ENCODE measurements at places on chromosomes 5 and 9.
A peak's percentile ranks its signal among the peaks of the same experiment; 100 is the strongest.

- DNase-seq: no peak
Measured at GRCh38 chr5:79436821-79437220, 77.1 kb downstream of the HOMER1 start.

GRCh38 chr5:68353605-68354004 lies 138.0 kb downstream of the PIK3R1 start:
- DNase-seq: no peak

DNA sequence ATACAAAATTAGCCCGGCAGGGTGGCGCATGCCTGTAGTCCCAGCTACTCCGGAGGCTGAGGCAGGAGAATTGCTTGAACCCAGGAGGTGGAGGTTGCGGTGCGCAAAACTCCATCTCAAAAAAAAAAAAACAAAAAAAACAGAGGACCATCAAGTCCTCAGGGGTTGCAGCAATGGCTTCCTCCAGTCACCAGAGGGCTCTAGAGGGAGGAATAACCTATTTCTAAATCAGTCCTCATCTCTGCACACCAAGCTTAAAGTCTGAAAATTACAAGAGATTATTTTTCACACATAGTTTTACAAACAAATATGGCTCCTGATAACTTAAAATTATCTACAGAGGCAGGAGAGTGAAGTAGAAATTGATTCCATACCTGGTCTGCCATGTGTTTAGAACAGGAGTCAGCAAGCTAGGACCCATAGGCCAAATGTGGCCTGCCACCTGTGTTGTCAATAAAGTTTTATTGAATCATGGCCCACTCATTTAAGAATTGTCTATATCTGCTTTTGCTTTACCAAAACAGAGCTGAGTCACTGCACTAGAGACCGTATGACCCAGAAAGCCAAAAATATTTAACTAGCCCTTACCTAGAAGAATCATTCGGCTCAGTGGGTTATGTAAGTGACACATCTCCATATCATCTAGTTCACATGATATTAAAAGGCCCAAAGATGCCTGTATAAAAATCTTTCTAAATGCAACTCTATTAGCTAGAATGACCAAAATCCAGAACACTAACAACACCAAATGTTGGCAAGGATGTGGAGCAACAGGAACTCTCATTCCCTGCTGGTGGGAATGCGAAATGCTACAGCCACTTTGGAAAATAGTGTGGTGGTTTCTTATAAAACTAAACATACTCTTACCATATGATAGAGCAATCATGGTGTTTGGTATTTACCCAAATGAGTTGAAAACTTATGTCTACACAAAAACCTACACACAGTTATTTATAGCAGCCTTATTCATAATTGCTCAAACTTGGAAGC lies 207.7 kb downstream of the FRMD3 start:
- no peak for DNase-seq

DNA sequence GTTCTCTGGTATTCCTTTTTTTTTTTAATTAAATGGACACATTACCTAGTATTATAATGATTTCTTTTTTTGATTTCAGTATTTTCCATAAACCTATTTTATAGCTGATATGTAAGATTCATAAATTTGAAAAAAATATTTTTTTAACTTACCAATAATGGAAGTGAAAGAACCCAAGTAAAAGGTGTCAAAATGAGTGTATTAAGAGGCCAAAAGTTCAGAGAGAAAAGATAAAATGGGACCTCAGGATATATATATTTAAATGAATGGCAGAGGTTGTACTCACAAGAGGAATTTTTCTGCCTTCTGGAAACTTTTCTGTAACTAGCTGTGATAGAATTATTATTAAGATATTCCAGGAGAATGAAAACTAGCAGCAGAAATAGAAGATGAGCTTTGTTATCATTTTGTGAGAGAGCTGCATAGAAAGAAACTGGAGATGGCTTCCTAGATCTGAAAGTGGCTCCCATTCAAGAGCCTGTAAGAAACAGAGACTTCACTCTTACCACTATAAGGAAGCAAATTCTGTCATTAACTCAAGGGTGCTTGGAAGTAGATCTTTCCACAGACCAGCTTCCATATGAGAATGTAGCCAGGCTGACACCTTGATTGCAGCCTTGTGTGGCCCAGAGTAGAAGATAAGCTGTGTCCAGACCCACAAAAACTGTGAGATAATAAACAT lies 91.7 kb downstream of the MRPS30 start:
- DNase-seq: no peak

DNA sequence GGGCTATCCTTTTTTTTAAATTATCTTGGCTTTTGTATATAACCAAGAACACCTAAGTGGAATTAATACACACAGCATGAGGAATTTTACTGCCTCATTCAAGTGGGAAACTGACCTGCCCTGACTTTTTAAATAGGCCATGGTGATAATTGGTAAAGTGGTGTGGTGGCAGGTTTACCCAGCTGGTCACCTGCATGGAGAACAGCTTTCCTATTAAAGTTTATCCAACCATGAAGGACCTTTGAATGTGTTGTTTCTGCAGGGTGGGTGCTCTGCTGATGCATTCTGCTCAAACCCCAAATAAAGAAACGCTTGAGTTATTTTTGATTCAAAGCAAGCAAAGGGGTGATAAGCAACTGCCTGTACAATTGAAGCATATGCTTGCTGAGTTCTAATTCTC lies 261.0 kb upstream of the GRIN3A start:
- DNase-seq: no peak

- no peak for DNase-seq
Measured at GRCh38 chr9:121830441-121831140, 179.2 kb downstream of the DAB2IP start.

GRCh38 chr9:715743-716400 lies 125.6 kb upstream of the DMRT1 start:
- DNase-seq: no peak

GRCh38 chr5:14816999-14817761 lies 54.4 kb downstream of the ANKH start:
- DNase-seq: no peak

- no peak for DNase-seq
Measured at GRCh38 chr9:22829236-22829635, 382.6 kb downstream of the DMRTA1 start.

DNA sequence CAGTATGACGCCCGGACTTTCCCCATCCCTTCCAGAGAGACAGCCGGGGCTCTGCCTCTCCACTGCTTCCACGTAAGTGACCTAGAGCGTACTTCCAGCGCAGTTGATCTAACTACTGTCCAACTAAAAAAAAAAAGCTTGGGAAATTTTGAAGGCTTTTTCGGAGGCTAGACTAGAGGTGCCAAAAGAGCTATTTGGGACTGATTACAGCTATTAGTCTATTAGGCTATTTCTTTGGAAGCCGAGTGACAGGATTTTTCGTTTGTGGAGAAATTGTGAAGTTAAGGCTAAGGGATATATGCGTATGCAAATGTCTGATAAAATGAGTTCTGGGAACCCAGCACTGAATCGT lies 1.5 kb downstream of the CCNO start:
- DNase-seq: no peak

DNA sequence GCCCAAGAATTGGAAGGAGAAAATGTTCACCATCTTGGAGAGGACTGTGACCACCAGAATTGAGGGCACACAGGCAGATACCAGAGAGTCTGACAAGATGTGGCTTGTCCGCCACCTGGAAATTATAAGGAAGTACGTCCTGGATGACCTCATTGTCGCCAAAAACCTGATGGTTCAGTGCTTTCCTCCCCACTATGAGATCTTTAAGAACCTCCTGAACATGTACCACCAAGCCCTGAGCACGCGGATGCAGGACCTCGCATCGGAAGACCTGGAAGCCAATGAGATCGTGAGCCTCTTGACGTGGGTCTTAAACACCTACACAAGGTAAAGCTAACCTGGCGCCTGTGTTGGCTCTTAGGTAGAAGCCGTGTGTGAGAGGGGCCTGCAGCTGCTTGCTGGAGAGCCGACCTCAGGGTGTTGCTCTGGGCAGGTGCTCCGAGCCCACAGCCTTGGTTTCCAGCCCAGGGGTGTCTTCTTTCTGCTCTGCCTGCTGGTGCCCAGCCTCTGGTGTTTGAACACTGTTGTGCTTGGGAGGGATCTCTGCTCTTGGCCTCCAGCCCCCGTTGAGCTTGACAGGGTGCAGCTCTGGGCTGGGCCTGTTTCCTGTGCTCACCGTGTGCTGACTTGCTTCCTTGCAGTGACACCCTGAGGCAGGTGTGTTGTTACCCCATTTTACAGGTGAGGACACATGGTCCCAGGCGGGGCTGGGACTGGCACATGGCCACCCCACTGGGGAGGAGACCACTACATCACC lies 10.9 kb downstream of the EXOC3 start:
- DNase-seq: no peak

GRCh38 chr9:113645978-113646253 lies 182.4 kb downstream of the RGS3 start:
- DNase-seq: no peak

DNA sequence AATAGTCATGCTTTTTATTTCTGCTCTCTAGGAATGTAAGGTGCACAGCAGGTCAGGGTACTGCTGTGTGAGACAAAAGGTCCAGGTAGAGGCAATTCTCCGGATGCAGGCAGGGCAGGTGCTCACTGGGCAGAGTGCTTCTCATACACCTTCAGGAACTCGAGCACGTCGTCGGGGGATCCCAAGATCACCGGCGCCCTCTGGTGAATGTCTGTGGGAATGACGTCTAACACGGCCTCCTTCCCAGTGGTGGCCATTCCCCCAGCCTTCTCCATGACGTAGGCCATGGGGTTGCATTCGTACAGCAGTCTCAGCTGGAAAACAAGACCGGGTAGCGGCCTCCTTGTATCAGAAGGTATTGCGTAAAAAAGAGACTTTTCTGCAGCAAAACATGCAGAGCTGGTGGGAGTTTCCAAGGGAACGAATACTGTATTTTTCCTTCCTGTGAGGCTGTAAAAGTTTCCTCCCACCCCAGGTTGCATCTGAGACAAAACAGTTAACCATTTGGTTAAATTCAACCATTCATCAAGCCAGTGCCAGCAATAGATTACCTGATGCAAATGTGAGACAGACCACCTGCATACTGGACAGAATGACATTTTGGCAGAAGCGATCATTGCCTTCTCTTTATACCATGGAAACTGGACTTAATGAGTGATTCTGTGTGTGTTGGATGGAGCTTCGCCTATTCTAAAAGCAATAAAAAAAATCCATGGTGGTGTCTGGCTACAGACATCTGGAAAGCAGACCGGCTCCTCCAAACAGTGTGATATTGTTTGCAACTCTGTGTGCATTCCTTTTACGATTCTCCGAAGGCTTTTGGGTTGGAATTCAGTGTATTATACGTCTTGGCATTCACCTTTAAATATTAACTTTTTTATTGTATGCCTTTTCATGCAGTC lies 9.9 kb upstream of the FBP2 start:
- DNase-seq: peak; percentile 51

DNA sequence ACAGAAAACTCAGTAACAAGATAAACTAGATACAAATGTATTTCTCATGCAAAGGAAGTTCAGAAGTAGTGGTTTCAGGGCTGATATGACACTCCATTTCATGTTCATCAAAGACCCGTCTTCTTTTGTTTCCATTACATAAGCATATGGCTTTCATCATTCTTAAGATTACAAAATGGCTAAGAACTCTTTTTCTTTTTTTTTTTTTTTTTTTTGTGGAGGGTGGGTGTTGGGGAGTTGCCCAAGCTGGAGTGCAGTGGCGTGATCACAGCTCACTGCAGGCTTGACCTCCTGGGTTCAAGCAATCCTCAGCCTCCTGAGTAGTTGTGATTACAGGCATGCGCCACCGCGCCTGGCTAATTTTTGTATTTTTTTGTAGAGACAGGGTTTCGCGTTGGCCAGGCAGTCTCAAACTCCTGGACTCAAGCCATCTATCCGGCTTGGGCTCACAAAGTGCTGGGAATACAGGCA lies 22.0 kb upstream of the PTBP3 start:
- DNase-seq: no peak

DNA sequence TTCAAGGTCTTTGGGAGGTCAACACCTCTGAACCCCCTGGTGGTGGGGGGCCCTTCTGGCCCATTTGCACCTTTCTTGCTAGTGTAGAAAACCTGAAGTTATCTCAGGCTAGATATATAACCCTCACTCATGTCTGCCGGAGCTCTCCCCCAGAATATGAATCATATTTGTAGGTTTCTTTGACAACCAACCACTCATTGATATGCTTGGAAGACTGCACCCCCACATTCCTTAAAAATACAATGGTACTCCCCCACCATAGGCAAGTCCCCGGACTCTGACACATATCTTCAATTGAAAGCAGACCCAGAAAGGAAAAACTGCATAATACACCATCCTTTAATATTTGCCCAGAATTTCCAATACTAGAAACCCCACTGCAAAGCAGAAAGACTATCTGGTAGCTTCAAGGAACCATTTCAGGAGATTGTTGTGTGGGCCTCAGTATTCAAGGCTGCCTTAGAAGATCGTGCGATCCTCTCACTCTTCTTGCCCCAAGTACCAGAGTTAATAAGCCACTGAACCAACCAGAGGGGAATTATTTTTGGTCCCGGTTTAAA lies 978 bp upstream of the UBE2B start:
- DNase-seq: no peak

DNA sequence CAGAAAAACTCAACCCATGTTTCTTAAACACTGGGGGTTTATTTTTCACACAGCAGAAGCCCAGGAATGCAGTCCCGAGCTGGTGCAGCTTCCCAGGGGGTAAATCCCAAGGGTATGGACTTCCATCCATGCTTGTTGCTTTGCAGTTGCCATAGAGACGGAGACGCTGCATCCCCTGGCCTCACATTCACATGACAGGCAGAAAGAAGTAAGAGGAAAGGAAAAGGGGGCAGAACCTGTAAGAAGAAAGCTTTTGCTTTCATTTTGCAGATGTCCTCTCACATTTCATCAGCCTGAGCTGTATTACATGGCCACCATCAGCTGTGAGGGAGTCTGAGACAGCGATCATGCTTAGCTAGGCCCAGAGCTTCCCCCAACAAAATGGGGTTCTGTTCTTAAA lies 321.0 kb downstream of the AGTPBP1 start:
- no peak for DNase-seq

DNA sequence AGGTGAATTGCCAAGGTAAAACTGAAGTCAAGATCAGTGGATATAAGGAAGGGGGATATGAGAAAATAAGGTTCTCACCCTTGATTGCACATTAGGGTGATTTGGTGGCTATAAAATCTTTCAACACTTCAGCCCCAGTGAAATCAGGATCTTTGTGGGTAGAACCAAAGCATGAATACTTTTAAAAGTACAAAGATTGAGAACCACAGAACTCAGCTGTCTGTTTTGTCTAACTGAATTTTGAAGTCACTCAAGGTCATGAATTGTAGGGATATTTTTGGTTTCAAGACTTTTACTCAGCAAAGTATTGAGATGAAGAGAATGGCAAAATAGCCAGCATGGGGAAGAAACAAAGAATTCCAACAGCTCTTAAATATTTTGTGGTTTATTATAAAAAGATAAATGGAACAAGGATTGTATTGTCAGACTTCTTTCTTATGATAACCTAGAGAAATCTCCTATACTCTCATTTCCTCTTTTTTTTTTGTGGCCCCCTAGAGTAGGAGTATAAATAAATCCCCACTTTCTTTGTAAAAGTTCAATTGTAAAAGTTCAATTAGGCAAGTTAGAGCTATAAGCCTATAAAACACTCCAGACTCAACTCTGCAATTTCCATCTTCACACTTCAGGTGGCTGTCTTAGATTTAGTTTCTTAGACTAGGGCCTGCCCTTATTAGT lies 272.9 kb downstream of the PDE4D start:
- no peak for DNase-seq
